ENCODE measurements at places on chromosomes 7 and 10.

GRCh38 chr10:306675-307185 lies 171.5 kb downstream of the ZMYND11 start:
- no peak for DNase-seq

GRCh38 chr7:125061776-125062397 lies 132.3 kb upstream of the POT1 start:
- no peak for DNase-seq

DNA sequence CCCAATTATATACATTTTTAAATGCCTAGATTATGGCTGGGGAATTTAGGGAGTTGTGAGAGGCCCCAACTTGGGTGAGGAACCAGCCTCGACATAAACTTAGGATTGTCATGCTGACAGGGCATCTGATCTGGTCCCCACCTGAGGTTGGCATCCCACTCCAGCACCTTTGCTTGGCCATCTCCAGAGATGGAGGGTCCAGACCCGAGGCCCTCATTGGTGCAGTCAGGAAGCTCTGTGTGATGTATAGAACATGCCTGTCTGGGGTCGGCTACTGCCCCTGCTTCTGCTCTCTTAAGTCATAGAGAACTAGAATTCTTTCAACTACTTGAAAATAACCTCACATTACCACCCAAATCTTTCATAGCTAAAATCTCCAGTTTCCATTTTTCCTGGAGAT lies 153.8 kb downstream of the NRF1 start:
- no peak for DNase-seq

DNA sequence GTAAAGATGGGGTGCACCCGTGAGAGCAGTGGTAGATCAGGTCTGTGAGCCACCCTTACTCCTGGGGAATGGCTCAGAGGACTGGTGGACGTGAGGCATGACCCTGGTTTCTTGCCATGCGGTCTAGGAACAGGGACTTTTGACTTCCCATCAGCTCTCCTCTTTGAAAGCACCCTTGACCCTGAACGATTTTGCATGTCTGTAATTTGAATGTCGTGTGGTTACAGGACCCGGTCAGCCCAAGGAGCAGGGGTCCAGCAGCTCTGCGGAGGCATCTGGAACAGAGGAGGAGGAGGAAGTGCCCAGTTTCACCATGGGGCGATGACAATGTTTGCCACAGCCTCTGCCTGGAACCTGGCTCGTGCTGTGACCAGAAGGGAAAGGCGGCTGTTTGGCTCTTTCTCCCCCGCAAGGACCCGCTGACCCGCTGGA lies 8.6 kb upstream of the ORAI2 start:
- no peak for DNase-seq

GRCh38 chr7:47949703-47950102 lies 1.4 kb upstream of the PKD1L1 start:
- no peak for DNase-seq

GRCh38 chr10:100534726-100535125 lies 1.0 kb upstream of the HIF1AN start:
- peak; percentile 14 for DNase-seq

DNA sequence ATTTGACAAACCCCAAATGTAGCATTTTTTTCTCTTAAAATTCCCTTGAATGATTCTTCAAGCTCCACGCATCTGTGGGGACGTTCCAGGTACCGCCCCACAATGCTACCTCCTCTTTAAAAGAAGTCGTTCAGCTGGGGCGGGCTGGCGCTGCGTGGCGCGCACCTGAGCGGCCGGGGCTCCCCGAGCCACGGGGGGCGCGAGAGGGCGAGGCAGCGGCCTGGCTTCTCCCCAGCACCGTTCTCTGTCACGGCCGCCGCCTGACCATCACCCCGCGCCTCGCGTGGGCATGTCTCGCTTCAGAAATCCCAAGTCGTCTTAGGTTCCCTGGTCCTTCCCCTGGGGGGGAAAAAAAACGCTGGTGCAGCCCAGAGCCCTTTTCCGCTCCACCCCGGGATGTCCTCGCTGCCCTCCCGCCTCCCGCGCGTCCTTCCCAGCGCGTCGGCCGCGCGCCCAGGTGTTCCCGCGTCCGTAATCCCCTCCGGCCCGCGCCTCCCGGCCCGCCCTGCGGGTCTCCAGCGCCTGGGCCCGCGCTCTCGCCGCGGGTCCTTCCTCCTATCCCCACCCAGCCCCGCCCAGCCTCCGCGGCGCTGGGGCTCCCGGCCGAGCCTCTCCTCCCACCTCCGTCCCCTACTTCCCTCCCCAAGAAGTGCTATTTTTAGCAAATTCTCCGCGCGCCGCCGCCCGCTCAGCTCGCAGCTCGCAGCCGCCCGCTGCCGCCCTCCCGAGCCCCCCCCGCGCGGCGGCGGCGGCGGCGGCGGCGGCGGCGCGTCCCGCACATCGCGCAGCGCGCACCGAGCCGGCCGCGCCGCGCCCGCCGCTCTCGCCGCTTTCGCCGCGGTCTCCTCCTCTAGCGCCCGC lies 58.7 kb upstream of the PRPS1L1 start:
- DNase-seq = peak; percentile 75

DNA sequence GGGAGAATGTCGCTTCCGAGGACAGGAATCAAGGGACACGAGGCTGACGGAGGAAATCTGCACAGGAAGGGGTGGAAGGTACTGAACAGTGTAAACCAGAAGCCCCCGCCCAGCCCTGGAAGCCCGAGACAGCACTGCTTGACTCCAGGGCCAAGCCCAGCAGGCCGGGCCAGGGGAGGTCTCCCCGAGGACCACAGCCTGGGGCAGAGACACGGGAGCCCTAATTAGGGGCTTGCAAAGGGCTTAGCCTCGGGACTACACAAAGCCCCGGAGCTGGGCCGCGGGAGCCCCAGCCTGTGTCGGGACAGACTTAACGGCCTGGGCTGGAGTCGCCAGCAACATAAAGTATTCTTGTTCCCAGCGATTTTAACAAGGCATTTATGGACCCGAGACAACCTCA lies 50.8 kb downstream of the OAT start:
- DNase-seq = no peak

GRCh38 chr7:90661290-90662151 lies 65.4 kb downstream of the CDK14 start:
- no peak for DNase-seq

DNA sequence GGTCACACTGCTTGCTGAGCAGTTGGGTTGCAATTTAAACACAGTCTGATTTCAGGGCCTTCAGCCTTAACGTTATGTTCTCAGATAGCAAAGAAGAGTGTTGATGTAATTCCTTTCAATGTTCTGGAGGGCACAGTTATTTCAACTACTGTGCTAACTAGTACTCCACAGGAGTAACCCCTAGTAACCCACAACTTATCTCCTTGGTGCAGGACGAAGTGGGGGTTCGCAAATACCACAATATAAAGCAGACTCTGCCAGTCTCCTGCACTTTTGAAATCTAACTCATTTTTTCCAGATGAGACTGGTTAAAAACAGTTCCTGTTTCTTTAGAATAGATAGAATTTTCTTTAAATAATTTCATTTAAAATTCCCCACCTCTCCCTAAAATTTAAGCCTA lies 47.1 kb upstream of the NCAPG2 start:
- no peak for DNase-seq

- DNase-seq = no peak
Measured at GRCh38 chr7:130065500-130066152, 4.7 kb upstream of the KLHDC10 start.

GRCh38 chr7:104922182-104923009 lies 91.6 kb upstream of the KMT2E start:
- DNase-seq = no peak

- no peak for DNase-seq
Measured at GRCh38 chr7:151399906-151400305, 9.9 kb downstream of the WDR86 start.

DNA sequence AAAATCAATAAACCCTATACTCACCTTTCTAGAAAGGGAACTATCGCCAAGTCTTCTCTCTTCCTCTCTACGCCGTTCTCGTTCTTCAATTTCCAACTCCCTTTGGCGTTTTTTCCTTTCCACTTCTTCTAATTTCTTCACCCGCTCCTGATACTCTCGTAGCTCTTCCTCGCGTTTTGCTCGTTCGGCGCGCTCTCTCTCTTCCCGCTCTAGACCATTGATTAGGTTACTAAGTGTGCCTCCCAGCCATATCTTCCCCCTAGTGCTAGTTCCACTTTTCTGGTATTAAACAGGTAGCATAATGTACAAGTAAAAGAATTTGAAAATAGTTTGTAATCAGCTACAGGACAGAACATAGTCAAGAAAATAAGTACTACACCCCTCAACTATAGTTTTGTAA lies 20.3 kb downstream of the NANOS1 start:
- DNase-seq = no peak

- peak; percentile 52 for DNase-seq
Measured at GRCh38 chr7:148964483-148965267, 63.6 kb downstream of the PDIA4 start.

- peak; percentile 41 for DNase-seq
Measured at GRCh38 chr7:87151002-87151728, 1.1 kb upstream of the DMTF1 start.

DNA sequence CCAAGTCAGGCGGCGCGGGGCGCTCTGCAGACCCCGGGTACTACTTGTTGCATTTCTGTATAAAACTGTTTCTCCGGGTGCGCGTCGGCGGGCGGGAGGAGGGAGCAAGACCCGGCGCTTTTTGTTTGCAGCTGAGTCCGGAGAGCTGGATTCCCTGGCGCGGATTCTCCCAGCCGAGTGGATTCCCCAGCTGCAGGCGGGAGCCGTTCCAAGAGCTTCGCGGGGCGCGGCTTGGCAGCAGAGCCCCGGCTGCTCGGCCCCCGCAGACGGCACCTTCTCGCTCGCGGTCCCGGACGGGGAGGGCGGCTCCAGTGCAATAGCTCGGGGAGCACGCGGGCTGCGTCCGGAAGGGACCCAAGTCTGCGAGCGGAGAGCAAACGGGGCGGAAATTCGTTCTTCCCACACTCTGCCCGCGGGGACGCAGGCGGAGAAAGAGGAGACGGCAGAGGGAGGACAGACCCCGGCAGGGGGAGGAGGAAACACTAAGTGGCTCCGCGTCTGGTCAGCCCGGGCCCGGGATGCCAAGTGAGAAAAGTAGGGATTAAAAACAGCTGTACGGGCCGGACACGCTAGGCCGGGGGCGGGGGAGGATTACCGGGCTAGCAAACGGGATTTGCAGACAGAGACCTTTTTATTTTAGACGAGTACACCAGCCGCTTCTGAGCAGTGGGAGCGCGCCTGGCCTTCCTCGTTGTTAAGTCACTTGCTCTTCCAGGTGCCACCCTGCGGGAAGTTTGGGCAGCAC lies at the start of gene TRIL:
Gene TRIL (minus strand): TSS at position 96 of the 745 bp plus-strand sequence. CDS start 284 bp downstream, outside the sequence.
- no peak for DNase-seq
